ENCODE measurements at places on chromosomes 2 and 18.

- no peak for DNase-seq
Measured at GRCh38 chr2:139613264-139613663, 833.1 kb upstream of the NXPH2 start.

DNA sequence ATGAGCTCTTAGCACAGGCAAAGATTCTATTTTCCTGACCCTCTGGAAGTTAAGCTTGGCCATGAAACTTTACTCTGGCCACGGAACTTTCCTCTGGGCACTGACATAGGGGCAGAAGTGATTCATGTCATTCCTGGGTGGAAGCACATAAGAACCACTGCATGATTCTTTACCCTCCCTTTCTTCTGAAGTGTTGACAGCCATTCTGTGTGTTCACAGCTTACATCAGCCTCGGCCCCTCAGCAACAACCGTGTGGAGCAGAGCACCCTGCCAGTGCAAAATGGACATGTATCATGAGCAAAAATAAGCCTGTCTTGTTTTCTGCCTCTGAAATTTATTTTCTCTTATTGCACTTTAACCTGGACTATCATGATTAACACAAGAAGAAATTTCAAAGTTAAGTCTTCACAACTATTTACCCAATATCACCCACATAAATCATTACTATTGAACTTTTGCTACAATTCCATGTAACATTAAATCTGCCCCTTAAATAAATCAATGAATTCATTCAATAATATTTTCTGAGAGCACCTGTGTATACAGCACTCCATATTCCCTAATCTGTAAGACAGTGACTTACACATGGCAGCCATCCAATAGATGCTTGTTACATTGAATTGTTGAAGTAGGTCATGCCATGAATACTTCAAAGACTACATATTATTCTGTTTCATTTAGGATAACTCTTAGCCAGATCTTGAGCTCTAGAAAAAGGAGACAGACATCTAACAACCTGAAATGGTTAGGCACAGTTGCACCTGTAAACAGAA is 531.9 kb downstream of the IRS1 start:
- no peak for DNase-seq

- no peak for DNase-seq
Measured at GRCh38 chr2:129144082-129144791, 825.6 kb upstream of the HS6ST1 start.

GRCh38 chr18:39825485-39826150 is 2129.4 kb upstream of the PIK3C3 start:
- DNase-seq: no peak

DNA sequence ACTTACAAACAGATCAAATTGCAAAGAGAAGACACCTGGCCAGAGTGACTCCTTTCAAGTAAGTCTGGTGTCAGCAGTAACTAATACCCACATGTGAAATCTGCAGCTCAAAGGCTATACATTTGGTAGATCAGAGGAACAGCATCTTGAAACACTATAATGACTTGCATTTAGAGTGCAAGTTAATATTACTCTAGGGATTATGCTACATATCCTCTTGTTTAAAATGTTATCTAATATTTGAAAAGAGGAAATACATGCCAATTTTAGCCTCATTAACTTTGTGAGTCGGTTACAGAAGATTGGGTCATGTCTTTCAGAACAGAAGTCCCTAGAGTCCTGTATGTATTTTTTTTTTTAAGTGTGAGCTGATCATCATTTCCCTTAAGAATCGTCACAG is 15.2 kb downstream of the LANCL1 start:
- no peak for DNase-seq

GRCh38 chr2:62344472-62344871 is 148.6 kb downstream of the B3GNT2 start:
- DNase-seq: no peak

DNA sequence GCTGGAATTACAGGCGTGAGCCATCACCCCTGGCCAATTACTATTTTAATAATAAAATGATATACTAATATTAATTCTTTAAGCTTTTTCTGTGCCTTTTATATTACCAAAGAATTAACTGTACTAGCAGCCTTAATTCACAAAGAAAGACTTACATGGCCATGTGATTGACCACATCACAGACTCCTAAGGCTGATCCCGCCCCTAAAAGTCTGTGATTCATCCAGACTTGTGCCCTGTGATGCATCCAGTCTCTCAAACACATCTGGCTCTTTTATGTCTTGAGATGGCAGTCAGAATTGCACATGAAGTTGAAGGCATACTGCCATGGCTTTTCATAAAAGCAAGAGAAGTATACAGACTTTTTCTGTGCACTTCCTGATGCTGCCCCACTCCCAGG is 91.7 kb downstream of the DTNA start:
- DNase-seq: no peak

DNA sequence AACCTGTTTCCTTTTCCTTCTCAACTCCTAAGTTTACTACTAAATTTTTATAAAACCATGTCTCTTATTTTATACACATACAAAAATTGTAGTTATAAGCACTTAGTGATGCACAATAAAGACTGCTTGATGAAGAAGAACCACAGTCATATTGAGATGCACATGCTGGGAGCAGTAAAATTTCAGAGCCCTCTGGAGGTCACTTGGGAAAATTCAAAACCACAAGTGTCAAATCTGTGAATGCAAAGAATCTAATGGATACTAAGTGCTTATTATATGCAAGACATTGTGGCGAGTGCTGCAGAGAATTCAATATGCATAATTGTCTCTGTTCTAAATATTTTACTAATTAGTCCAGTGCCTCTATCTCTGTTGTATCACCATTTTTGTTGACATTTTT is 180.5 kb downstream of the VWC2L start:
- DNase-seq: no peak

DNA sequence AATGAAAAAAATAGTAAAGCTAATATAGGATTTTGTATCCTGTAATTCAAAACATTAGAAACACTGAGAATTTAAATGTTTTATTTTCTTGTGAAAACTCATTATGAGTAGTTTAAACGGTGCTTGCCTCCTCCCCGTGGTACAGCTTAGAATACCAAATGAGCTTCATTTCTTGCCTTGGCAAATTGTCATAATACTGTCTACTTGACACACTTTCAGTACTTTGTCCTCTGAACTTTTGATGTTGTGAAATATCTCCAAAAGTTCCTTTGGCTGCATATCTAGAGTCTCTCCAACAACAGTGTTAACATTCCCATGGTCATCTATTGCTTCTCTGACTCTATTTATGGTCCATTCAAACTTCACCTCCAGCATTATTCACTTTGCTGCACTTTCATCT is 61.9 kb upstream of the EPB41L5 start:
- no peak for DNase-seq

DNA sequence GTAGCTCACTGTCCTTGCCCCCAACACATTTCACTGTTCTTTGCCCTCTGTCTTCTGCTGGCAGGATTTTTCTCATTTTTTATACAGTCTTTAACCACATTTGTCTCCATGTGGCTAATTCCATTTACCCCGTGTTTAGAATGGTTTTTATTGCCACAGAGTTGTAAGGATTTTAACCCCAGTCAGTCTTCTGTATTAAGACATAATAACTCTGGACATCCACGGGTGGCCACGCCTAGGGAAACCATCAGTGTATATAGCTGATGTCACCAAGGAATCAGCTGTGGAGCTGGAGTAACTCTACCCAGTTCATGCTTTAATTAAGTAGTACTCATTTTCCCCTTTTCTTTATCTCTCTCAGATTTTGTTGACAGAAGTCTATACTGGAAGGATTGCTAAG is 139.8 kb downstream of the MAP4K4 start:
- no peak for DNase-seq

All from activated effector memory CD4-positive, alpha-beta T cell treated with Interleukin-2 at 50 U/mL for 16 hours (primary cell).